ENCODE measurements at places on chromosomes 4 and X.
A peak's percentile ranks its signal among the peaks of the same experiment; 100 is the strongest.

- no peak for DNase-seq
These were observed 62.8 kb downstream of the UCHL1 start for GRCh38 chr4:41319553-41319952.

DNA sequence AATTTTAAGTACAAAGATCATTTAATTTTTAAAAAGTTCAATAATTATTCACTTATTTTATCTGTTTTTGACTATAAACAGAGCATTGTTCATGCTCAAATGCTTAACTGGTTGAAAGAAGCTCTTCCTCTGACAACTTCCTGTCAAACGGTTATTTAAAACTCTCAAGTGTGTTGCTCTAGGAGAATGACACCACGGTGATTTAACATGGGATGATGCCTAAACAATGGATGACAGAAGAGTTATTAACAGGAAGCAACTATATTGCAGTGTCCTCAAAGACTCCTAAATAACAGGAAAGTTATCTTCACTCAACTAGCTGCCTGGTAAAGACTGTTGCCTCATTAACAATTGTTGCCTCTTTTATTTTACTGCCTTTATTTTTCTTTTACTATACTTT is 509.6 kb downstream of the PACRGL start:
- no peak for DNase-seq

GRCh38 chr4:10832806-10833628 is 148.4 kb upstream of the CLNK start:
- peak; percentile 97 for DNase-seq

DNA sequence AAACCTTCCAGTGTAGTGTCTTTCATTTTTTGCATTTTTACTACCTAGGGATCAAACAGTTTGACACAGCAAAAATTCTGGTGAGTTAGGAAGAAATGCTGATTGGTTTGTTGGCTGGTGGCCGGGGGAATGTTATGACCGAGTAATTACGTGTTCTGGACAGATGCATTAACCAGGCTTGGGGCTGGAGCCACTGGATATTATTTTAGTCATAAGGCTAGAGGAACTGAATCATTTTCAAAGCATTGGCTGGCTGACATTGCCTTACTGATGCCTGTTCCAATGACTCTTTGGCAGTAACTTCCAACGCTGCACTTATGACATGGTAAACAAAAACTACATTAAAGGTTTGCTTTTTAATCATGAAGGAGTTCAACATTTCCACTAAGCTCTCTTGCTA is 84.6 kb downstream of the FBXO8 start:
- DNase-seq, result no peak

- no peak for DNase-seq
These were observed 882 bp downstream of the MRFAP1 start for GRCh38 chr4:6641164-6641970.

DNA sequence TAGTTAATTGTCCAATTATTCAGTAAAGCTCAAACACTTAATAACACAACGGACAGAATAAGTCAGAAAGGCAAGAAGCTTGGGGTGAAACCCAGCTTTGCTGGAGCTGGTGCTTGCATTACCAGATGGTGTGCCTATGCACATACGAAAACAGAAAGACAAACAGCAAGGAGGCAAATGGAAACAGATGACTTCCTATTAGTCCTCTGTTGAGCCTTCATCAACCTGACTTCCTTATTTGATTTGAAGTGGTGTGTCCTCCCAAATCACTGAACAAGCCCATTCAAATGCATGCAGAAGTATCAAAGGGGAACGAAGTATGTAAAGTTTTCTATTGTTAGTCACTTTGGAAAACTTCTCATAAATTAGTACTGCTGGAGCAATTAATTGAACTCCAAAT is 166.2 kb downstream of the ATP10D start:
- no peak for DNase-seq

GRCh38 chr4:82726596-82726995 is 72.0 kb downstream of the SCD5 start:
- no peak for DNase-seq

DNA sequence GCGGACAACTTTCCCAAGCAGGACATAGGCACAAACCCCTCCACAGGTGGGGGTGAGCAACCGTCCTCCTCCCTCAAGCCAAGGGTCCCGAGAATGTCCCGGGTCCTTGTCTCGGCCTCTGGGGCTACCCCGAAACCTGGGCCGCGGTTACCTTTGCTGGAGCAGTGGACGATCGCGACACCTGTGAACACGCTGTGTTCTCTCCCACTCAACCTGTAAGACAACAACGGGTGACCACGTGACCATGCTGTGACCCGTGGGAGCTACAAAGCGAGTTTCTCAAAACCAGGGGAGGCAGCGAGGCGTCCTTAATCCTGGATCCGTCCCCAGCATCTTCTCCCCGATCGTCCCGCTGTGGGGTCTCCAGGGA is 17.9 kb downstream of the ASMTL start:
- no peak for DNase-seq

- no peak for DNase-seq
These were observed 160.5 kb upstream of the AGTR2 start for GRCh38 chrX:116009861-116010710.

DNA sequence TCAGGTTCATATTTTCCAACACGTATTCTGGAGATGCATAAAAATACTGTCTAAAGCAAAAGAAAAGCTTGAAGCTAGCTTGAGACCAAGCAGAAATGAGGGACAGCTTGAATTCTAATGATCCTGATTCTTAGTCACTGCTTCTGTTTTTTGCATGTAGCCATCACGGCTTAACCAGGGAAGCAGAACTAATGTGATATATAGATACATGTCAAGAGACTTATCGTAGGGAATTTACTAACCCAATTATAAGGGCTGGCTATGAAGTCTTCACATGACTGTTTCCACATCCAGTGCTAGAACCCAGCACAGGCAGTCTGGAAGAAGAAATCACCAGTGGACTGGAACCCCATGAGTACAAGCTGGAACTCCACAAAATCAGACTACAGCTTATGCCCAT is 85.2 kb upstream of the SLIT2 start:
- no peak for DNase-seq

GRCh38 chr4:1105662-1106061 is 7.7 kb downstream of the RNF212 start:
- DNase-seq, result no peak

DNA sequence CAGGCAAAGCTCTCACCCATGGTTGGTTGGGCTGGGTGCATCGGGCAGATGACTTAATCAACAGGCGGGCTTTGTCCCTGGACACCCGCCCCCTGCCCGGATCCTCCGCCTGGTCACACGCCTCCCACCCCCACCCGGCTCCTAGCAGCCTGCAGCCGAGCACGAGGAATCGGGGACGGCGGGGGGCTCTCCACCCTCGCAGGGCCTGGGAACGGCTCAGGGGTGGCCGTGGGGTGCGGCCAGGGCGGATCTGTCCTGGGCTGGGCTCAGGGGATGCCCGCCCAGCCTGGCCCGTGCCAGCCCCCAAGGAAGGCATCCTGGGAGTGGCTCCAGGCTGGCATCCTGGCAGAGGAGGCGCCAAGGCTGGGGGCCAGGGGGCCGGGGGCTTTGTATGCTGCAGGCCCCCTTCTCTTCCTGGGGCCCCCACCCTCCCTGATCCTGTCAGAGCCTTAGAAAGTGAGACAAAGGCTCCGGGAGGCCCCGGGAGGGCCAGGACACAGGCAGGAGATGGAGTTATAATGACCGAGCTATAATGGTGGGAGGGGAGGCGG is 32.5 kb upstream of the FGFR3 start:
- DNase-seq, result no peak

DNA sequence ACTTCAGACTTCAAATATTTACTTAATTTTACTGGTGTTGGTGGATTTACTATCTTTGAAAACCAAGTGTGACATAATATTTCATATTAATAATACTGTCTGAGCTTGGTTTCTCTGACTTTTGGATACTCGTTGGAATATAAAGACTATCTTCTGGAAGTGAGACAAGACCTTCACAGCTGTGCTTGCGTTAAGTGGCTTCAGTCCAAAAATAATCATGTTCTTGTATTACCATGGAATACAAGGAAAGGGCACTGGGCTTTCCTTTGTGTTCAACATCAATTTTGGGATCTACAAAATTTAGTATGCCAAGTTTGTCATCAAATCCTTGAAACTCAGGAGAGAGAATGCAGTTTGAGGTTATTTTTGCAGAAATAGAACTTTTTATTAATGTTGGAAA is 712.4 kb upstream of the LCORL start:
- DNase-seq, result no peak

DNA sequence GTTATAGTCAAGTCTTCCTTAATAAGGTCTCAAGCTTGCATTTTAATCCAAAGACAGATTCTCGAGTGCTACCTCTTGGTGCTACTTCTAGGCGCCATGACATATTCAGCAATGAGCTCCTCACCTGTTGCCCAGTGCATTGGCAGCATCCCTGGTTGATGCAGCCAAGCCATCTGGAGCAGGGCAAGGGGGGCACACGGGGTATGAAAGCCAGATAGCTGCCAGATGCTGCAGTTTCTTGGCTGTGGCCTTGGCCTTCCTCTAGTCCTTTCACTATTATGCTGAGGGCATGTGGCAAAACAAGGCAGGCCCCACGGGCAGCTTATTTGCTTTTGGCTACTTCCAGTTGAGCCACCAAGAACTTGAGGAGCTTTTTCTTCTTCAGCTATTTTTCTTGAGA is 168.6 kb upstream of the PGRMC2 start:
- DNase-seq, result peak; percentile 70

DNA sequence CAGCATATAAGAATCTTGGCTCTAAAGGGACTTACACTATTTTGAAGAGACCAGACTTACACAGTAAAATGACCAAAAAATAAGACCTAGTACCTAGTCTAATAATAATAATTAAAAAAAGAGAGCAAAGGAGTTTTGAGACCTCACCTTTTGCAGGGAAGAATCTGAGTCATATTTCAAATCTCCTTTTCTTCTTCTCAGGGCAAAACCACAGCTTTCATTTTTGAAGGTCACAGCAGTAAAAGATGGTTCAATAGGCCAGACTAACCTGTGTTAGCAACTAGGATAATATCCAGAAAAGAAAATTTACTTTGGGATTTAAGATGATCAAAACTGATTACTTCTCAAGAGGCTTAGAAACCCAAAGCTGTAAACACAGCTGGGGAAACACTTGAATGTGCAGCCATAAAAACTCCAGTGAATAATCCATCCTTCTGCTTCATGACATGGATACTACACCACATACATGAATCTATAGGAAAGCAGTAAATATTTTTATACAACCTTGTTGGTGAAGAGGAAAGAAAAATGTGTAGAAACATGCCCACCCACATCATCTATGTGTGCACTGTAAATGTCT is 25.9 kb upstream of the LNX1 start:
- no peak for DNase-seq

DNA sequence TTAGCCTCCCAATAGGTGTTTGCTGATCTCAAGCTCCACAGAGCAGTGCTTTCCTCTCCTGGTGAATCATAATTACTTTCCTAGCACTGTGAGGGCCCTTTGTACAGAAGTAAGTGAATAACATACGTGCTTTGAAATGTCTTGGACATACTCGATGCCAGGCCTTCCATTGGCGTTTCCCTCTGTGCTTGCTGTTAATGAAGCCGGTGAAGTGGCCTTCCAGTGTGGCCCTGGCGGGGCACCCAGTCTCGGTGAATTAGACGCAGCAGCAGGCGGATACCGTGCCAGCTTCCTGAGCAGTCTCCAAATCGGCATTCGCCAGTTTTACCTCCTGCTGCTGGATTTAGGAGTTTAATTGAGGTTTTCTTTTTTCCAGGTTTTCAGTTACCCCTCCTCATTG is 132.3 kb downstream of the HMX1 start:
- no peak for DNase-seq

DNA sequence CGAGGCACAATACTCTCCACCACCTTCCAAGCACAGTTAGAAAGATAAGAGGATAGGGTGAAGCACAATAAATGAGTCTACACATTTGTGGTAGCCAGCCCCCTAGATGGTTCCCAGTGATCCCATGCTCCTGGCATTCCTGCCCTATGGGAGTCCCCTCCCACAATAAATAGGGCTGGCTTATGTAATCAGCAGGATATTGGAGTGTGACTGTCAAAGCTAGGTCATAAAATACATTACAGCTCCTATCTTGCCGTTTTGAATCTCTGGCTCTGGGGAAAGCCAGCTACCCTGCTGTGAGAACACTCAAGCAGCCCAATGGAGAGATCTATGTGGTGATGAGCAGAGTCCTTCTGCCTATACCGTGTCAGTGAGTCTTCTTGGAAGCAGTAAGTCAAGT is 198.7 kb upstream of the NOCT start:
- DNase-seq, result no peak

DNA sequence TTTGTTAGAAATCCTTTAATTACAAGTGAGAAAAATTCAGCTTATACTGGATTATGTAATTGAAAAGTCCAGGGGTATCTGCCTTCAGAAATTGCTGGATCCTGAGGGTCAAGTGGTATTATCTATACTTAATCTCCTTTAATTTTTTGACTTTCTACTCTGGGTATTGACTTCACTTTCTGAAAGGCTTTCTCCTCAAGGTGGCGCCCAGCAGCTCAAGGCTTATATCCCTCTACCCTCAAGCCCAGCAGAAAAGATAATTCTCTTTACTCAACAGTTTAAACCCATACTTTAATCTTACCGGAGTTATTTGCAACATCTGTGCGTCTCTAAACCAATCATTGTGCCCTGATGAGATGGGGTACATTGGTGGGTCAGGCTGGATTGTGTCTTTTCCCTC is 129.5 kb downstream of the LARP7 start:
- no peak for DNase-seq

DNA sequence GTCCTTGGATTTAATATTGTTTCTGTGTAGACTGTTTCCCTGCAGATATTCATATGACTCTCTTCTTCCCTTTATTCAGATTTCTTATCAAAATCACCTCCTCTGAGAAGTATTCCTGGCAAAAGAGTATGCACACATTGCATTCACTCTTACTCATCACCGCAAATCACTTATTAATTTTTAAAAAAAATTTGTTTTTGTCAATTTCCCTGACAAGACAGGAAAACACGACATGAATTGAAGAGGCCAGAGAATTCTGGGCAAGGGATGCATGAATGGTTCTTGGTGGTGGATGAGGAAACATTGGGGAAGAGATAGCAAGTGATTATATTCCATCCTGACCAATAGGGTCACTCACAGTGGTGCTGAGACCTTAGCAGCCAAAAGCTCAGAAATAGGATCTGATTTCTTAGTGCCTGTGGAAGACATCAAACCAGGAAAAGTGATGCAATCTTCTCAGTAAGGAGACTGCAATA is 522.5 kb upstream of the AGA start:
- DNase-seq, result no peak

Measured in NCI-H1694 treated with DMSO at 0.1 percent for 48 hours (cell line).